Effector CD4-positive, alpha-beta T cell (primary cell): ENCODE measurements at places on chromosomes 12 and 14.

DNA sequence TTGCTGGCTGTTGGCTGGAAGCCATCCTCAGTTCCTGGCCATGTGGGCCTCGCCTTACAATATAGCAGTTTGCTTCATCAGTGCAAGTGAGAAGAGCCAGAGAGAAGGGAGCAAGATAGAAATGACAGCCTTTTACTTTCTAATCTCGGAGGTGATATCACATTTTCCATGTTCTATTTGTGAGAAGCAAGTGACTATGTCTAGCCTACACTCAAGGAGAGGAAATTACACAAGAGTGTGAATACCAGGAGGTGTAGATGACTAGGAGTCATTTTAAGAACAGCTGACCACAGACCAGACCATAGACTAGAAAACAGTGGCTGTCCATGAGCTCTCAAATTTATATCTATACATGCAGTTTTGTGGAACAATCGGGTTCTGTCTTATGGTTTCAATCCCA lies 163.0 kb upstream of the NRXN3 start:
- no peak for DNase-seq

- DNase-seq = no peak
These were observed 149.1 kb upstream of the RGS6 start for GRCh38 chr14:71783088-71783487.

DNA sequence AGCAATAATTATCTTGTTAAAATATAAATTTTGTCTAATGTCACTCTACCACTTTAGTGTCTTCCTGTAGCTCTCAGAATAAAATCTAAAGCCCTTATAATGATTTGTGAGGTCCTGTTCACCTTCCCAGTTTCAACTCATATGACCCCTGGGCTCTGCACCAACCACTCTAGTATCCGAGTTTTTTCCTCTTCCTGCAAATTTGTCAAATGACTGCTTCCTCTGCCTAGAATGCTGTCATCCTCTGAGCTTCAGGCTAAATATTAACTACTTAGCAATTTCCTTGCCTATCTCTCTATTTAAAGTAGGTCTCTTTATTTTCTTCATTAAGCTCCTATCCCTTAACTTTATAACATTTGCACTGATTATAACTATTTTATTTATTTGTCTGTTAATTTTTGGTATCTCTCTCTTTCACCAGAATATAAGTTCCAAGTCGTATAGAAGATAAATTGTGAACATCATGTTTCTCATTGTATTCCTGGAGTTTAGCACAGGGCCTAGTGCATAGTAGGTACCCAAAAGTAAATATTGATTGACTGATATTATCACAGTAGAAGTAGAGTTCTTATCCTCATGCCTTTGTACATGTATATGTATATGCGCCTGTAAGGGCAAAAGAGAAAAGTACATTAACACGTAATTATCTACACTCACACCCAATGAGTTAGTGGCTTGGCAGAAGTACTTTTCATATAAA lies 196.0 kb downstream of the BCAT1 start:
- DNase-seq = no peak

DNA sequence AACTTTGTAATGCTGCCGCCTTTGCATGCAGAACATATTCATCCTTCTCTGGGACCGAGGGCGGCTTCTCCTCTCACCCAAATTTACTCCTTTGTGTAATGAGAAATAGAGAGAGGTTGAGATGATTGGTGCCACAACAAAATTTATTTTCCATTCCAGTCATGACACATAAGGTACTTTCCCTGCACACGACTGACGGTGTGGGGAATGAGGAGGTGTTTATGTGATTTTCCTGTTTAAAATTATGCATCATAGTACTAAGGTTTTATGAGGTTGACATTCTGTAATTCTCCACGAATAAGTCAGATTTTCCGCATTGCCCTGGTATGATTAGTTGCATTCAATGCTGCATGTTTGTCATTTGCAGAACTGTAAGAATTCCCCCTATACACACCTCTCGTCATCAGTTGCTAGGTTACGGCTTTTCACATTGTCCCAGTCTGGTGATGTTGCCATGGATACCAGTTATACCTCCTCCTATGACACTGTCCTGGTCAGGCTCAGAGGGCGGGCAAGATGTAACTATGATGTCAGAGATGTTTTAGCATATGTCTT lies 23.1 kb downstream of the BICDL1 start:
- DNase-seq = peak; percentile 85

- no peak for DNase-seq
These were observed 137.9 kb upstream of the CPSF6 start for GRCh38 chr12:69101505-69101904.

DNA sequence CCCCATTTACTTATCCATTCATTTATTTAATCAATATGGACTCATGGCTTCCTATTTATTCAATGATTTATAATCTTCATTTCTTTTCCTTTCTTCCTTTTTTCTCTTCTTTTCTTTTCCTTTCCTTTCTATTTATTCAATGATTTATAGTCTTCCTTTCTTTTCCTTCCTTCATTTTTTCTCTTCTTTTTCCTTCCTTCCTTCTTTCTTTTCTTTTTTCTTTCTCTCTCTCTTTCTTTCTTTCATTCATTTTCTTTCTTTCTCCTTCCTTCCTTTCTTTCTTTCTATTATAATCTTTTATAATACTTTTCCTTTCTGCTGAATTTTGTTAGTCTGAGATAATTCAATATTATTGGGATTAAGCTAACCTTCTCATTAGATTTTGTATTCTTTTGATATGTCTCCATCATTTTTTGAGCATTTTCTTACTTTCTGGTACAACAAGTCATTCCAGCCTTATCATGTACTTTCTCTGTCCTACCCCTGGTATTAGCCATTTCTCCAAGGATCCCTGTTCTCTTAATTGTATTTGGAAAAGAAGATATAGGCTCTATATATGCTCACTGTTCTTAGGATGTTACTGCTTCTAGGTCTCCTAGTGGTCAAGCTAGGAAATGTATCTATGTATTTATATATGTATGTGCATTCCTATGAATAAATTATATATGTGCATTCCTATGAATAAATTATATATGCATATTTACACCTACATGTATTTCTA lies 12.1 kb downstream of the LACRT start:
- DNase-seq = no peak

DNA sequence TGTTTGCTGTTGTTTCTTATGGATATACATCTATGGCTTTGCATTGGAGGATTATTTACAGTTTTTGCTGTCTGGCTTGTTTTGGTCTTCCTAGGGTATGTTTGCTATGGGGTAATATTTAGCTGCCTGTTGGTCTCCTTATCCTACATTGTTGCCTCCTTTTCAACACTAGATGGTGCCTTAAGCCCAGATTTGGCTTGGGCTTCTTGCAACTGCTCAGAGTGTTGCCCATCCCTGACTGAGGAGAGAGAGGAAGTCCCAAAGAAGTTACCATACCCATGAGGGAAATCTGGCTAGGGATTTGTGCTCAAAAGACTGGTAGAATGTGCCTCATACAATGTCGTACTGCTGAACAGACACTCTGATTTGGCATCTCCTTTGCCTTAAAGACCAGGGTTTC lies 94.6 kb upstream of the MUCL1 start:
- DNase-seq = no peak

- no peak for DNase-seq
These were observed 366.5 kb downstream of the LRFN5 start for GRCh38 chr14:41973178-41973577.

DNA sequence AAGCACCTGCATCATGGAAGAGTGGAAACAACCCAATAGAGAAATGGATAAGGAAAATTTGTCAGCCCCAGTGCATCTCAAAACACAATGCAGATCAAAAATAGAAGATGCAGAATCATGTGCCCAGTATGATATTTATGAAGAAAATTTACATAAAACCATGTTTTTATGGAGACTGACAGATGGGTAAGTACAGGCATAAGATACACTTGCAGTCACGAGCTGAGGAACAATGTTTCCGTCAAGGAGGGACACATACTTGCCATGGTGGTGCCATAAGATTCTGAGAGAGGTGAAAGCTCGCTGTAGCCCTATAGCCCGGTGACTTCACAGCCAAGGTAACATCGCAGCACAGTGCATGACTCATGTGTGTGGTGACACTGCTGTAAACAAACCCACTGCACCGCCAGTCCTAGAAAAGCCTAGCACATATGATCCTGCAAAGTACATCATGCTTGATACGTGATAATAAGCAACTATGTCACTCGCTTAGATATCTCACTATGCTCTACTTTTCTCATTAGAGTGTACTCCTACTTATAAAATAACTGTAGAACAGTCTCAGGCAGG lies 112.6 kb downstream of the RIMBP2 start:
- no peak for DNase-seq

GRCh38 chr12:49598527-49598926 lies 6.9 kb downstream of the FAM186B start:
- no peak for DNase-seq

GRCh38 chr12:3083241-3083920 lies 6.2 kb downstream of the TSPAN9 start:
- no peak for DNase-seq

- DNase-seq = no peak
These were observed 414.8 kb downstream of the SLC6A15 start for GRCh38 chr12:84497819-84498218.

DNA sequence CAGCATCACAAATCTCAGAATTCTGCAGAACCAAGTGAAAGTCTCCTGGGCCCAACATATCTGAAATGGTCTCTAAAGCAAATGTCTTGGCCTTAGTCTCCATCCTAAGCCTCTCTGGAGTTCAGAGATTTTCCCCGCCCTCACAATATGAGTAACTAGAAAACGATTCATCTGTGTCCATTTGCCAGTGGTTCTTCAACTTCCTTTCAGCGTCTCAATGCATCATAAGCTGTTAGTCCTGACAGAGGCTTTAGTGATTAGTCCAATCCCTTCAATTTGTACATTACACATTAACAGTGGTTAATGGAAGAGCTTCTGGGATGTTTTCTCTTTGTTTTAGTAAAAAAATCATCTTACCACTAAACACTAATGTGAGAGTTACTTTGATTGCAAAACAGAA lies 17.4 kb downstream of the NPC2 start:
- DNase-seq = no peak

- no peak for DNase-seq
These were observed 128.7 kb downstream of the CNTN1 start for GRCh38 chr12:40820794-40821484.

- no peak for DNase-seq
These were observed 51.2 kb downstream of the TMEM30B start for GRCh38 chr14:61229981-61230380.

GRCh38 chr12:128727461-128727860 lies 96.3 kb downstream of the SLC15A4 start:
- DNase-seq = no peak

- no peak for DNase-seq
These were observed 17.9 kb upstream of the BBS10 start for GRCh38 chr12:76366163-76366562.

DNA sequence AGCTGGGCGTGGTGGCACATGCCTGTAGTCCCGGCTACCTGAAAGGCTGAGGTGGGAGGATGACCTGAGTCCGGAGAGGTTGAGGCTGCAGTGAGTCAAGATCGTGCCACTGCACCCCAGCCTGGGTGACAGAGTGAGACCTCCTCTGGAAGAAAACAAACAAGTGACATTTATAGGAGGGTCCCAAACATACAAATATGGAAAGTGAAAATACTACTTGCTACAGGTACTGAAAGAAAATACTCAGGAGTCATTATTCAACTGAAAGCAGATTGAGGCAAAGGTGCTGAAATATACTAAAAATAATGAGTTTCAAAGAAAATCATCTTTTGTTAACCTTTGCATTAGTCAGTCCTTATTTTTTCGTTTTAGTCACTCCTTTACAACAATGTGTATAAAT lies 53.5 kb downstream of the ETV6 start:
- DNase-seq = no peak

DNA sequence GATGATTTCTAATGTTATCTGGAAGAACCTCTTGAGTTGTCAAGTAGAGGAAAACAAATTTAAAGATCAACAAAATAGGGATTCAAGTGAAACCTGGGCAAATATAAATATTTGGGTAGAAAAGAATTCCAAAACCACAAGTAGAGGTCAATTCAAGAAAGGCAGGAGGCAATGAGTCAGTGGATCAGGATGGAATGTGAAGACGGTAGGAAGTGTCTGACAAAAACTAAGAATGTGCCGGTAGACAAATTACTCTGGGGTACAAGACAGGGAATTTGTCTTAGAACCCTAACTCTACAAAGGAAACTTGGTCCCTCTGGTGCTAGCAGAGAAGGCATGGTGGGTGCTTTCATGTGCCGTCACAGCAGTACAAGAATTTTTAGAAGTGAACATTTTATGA lies 13.6 kb downstream of the ABCD2 start:
- DNase-seq = no peak

- DNase-seq = peak; percentile 4
These were observed 521 bp downstream of the MAP4K5 start for GRCh38 chr14:50531595-50532501.

DNA sequence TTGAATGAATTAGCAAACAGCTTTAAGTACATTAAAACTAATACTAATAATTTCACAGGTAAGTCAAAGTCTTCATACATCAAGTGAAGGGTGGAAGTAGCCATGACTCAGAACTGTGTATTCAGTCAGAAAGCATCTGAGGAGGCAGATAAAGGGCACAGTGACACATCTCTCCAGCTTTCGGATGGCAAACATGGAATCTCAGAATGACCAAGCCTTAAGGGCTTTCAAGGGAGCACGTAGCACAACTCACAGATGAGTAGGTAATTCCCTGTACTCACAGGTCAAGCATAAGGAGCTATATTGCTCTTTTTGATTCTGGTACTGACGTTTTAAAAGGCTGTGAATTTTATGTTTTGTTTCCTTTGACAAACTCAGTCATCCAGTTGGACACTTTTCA lies 56.0 kb downstream of the MDGA2 start:
- DNase-seq = no peak

DNA sequence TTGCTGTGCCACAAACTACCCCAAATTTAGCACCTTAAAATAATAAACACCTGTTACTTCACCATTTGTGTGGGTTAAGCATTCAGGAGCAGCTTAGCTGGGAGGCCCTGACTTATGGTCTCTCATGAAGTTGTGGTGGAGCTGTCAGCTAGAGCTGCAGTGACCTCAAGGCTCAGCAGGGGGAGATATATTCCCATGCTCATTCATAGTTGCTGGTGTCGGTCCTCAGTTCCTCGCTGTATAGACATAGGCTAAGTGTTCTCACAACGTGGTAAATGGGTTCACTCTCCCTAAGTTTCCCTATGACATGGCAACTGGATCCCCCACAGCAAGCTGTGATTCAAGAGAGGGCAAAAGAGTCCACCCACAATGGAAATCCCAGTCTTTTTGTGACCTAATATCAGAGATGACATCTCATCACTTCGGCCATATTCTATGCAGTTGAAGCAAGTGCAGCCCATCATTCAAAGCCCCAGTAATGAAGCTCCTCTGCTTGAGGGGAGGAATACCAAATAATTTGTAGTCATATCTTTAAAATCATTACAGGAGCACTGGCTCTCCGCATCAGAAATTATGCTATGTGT lies 41.1 kb downstream of the PRB3 start:
- DNase-seq = peak; percentile 6

GRCh38 chr12:129257524-129257923 lies 404.2 kb downstream of the GLT1D1 start:
- DNase-seq = no peak
